ENCODE measurements at places on chromosomes 7 and 10.

GRCh38 chr7:33773053-33773452 lies 132.3 kb upstream of the BMPER start:
- DNase-seq = no peak

DNA sequence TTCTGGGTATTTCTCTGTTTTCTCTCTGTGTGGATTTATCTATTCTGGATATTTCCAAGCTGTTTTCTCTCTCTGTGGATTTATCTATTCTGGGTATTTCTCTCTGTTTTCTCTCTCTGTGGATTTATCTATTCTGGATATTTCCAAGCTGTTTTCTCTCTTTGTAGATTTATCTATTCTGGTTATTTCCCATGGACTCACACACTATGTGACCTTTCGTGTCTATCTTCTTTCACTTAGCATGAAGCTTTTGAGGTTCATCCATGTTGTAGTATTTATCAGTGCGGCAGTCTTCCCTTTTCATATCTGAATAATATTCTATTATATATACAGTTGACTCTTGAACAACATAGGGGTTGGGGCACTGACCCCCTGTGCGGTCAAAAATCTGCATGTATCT lies 435.0 kb upstream of the CNTNAP2 start:
- no peak for DNase-seq

DNA sequence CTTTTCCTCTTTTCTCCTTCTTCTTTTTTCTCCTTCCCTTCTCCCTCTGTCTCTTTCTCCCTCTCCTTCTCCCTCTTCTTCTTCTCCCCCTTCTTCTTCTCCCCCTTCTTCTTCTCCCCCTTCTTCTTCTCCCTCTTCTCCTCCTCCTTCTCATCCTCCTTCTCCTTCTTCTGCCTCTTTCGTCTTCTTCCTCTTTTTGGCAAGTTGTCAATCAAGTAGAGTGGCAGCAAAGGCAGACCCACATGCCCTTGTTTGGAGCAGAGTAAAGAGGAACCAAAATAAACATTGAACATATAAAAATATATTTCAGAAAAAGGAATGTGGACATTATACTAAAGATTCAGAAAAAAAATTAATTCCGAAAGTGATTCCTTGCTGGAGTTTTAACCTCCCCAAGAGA lies 59.6 kb upstream of the ZNF33B start:
- no peak for DNase-seq

- no peak for DNase-seq
Observed at GRCh38 chr7:71326595-71326994, 194.7 kb downstream of the GALNT17 start.

DNA sequence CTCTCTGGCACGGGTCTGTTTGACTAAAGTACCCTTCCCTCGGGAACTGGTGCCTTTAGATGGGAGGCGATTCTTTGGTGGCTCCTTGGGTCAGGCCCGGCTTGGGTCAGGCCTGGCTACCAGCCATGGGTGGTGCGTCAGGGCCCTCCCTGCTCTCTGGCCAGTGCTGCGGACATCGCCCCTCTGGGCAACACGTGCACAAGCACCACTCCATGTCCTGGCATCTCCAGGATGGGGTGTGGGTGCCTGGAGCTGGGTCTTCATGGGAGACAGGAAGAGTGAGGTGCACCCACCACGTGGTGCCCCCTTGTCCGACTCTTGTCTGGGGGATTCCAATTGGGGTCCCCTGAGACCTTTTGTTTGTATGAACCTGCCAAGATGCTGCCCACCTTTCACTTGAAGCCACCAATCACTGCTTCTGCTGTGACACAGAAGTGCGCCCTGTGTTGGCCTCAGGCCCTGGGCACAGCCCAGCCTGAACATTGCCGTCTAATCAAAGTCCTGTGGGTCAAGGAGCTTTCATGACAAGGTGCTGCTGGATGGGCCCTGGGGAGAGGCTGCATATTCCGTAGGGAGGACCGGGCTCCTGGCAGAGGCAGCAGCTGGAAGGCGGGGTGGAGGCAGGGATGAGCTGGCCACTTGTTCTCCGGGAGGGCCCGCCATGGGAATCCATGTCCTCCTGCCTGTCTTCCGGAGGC lies 11.1 kb upstream of the PWWP2B start:
- DNase-seq = no peak

Data from right forelimb (tissue), 1 donor.